ENCODE measurements at places on chromosomes 11 and 22. TPM values are rescaled to one million over a fixed set of nuclear protein-coding genes. Genes with fewer than 3 reads are reported as not detected.

DNA sequence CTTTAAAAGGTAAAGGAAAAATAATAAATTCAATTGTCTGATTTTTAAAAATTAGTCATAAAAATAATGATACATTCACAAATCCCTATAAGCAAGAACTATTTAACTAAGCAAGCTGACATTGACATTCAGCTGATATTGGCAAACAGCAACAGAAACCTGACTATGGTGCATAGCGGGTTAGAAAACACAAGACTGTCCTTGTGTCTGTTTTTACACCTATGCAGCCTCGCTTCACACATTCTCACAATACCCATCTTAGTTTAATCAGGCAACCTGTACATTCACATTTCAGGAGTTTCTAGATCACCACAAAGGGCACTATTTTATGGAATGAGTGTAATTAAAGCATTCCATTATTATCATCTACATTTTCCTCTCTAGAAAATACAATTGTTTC is 737.1 kb downstream of the KCNA4 start:
- H3K4me3 ChIP-seq = no peak overlapping the region
- H3K36me3 ChIP-seq = no peaks in the 10 kb centered on the region

DNA sequence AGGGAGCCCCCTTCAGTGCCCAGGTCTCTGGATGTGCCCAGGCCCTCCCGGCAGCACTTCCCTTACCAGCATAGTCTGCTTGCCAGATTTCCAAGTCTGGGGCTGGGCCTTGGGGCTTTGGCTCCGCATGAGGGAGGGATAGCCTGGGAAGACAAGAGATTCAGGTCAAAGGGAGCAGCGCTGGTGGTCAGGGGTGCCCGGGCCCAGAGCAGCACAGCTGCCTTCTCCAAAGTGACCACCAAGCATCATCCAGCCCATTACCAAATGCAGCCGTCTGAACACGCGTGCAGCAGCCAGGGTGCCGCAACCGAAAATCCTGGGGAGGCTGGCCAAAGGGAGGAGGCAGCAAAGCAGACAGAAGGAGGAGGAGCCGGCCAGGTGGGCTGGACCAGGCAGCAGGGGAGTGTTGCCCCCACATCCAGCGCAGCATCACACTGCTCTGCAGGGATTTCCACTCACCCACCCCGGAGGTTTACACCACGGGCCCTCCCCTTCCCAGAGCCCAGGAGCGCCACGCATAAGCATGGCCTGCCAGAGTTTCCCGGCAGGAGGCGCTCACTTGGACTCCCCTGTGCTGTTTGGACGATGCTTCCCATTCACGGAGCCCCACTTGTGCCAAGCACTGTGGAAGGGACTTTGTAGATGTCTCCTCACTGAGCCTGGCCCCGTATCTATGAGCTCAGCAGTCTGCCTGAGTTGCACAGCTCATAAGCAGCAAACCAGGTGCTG is 22.5 kb downstream of the TRIM29 start:
- DNase-seq = no peak
- H3K27ac ChIP-seq = no peak overlapping the region
- no peaks in the 10 kb centered on the region for H3K27me3 ChIP-seq

DNA sequence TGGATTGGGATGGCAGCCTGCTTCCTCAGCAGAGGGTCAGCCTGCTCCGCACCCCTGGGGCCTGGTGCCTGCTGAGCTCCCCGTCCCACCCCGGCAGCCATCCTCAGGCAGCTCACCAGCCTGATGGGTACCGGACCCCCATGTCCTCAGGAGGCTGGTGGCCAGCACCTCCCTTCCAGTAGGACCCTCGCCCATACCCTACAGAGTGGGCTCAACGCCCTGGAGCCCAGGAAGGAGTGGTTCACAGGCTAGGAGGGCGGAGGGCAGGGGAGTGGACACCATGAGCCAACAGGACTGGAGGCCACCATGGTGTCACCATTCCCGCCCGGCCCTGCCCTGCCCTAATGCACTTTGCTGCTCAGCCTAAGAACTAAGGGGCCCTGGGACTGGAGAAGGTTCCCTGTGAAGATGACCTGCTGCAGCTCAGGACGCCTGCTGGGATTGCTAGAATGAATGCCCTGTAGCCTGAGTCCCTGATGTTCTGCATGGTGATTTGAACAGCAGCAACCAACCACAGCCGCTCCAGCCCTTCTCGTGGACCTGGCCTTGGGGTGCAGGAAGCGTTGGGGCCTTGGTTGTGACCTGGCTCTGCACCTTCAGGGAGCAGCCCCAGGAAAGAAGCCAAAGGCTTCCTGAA is 1080.8 kb downstream of the BRD1 start:
- H3K4me1 ChIP-seq = peaks cover 9% of the 10 kb centered on the region
- peaks cover 81% of the 10 kb centered on the region for H3K36me3 ChIP-seq
- no peak for DNase-seq
- no peaks in the 10 kb centered on the region for H3K27me3 ChIP-seq
- H3K27ac ChIP-seq = no peak overlapping the region
- H3K4me3 ChIP-seq = no peak overlapping the region

The MEI1 gene
- 1.5 TPM for total RNA-seq

DNA sequence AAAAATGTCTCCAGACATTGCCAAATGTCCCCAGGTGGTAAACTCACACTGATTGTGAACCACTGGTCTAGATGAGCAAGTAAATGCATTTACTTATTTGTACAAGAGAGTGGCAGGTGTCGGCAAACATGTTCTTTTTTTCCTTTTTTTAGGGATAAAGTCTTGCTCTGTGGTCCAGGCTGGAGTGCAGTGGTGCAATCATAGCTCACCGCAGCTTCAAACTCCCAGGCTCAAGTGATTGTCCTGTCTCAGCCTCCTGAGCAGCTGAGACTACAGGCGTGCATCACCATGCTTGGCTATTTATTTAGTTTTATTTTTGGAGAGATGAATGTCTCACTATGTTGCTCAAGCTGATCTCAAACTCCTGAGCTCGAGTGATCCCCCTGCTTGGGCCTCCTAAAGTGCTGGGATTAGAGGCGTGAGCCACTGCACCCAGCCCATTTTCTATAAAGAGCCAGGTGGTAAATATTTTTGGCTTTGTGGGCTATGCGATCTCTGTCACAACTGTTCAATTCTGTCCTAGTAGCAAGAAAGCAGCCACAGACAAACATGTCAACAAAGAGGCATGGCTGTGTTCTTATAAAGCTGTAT is 1.4 kb downstream of the VPREB1 start:
- no peak for DNase-seq
- no peaks in the 10 kb centered on the region for H3K36me3 ChIP-seq
- H3K27me3 ChIP-seq = peaks cover 20% of the 10 kb centered on the region
- H3K4me1 ChIP-seq = no peaks in the 10 kb centered on the region

DNA sequence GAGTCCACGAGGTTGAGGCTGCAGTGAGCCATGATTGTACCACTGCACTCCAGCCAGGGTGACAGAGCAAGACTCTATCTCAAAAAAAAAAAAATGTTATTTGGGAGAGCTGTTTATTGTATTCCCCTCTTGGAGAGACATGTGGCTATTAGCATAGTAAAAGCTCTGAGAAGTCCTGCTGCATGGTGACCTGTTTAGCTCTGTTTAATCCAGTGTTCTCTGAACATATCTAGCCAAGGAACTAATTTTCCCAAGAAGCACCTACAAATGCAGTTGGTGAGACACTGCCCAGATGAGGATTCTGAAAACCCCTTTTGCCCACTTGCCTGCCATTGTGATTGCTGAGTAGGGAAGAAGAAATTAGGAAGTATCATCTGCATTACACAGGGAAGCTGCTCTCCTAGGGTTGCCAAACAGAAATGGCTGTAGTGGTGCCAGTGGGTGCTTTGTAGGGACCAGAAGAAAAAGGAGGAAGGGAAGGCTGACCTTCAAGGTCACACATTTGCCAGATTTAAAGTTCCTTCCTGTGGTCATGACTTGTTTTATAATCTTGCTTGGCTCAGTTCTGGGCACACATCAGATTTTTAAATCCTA is 15.7 kb downstream of the TIMP3 start:
- peaks cover 10% of the 10 kb centered on the region for H3K36me3 ChIP-seq
- no peak overlapping the region for H3K4me3 ChIP-seq
- no peak for DNase-seq
- no peak overlapping the region for H3K27ac ChIP-seq

DNA sequence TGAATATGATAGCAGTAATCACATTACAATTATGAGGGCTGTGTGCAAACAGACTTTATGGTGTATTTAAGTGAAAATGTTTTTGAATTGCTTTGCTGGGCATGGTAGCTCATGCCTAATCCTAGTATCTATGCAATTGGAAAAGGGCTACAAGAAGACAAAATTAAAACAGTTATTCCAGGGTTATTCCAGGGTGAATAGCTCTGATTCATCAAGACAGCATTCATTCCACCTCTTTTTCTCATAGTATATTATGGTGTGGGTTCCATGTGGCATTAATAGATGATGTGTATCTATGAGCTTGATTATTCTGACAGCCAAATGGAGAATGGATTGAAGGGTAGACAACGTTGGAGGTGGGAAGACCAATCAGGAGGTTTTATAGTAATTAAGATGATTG is 12.1 kb upstream of the SIDT2 start:
- H3K4me3 ChIP-seq = no peak overlapping the region
- peaks cover 49% of the 10 kb centered on the region for H3K36me3 ChIP-seq
- H3K27me3 ChIP-seq = no peaks in the 10 kb centered on the region
- H3K4me1 ChIP-seq = no peaks in the 10 kb centered on the region

- DNase-seq = no peak
- no peak overlapping the region for H3K27ac ChIP-seq
- no peak overlapping the region for H3K4me3 ChIP-seq
- H3K27me3 ChIP-seq = no peaks in the 10 kb centered on the region
- H3K36me3 ChIP-seq = no peaks in the 10 kb centered on the region
Observed at GRCh38 chr11:7220636-7221035, 31.1 kb upstream of the SYT9 start.

- no peaks in the 10 kb centered on the region for H3K27me3 ChIP-seq
- no peak for DNase-seq
- no peaks in the 10 kb centered on the region for H3K4me1 ChIP-seq
- H3K4me3 ChIP-seq = no peak overlapping the region
- H3K36me3 ChIP-seq = no peaks in the 10 kb centered on the region
Observed at GRCh38 chr11:29511394-29511793, 505.4 kb downstream of the KCNA4 start.

The FAM83F gene
- total RNA-seq = 0.61 TPM

DNA sequence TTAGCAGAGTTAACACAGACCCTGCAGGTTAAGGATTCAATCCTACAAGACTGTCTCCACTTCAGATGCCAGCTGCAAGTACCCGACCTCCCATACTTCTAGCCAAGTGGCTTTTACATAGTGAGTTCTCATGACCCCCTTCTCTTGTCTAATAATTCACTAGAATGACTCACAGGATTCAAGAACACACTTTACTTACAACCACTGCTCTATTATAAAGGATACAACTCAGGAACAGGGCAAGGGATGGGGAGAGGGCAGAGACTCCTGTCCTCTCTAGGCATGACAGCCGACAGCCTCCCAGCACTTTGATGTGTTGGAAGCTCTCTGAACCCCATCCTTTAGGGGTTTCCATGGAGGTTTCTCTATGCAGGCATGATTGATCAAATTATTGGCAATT is 60.0 kb downstream of the MYO18B start:
- H3K4me3 ChIP-seq = no peak overlapping the region
- no peaks in the 10 kb centered on the region for H3K36me3 ChIP-seq
- H3K27ac ChIP-seq = no peak overlapping the region
- peaks cover 2% of the 10 kb centered on the region for H3K27me3 ChIP-seq
- peaks cover 4% of the 10 kb centered on the region for H3K4me1 ChIP-seq

- H3K27me3 ChIP-seq = no peaks in the 10 kb centered on the region
- no peak overlapping the region for H3K4me3 ChIP-seq
- peaks cover 19% of the 10 kb centered on the region for H3K4me1 ChIP-seq
- H3K36me3 ChIP-seq = no peaks in the 10 kb centered on the region
- H3K27ac ChIP-seq = no peak overlapping the region
- no peak for DNase-seq
Observed at GRCh38 chr11:44829838-44830237, 103.1 kb downstream of the TSPAN18 start.

- H3K27me3 ChIP-seq = no peaks in the 10 kb centered on the region
- no peak overlapping the region for H3K27ac ChIP-seq
- no peak overlapping the region for H3K4me3 ChIP-seq
- DNase-seq = no peak
- H3K36me3 ChIP-seq = no peaks in the 10 kb centered on the region
Observed at GRCh38 chr11:95732930-95733602, 56.5 kb downstream of the FAM76B start.

DNA sequence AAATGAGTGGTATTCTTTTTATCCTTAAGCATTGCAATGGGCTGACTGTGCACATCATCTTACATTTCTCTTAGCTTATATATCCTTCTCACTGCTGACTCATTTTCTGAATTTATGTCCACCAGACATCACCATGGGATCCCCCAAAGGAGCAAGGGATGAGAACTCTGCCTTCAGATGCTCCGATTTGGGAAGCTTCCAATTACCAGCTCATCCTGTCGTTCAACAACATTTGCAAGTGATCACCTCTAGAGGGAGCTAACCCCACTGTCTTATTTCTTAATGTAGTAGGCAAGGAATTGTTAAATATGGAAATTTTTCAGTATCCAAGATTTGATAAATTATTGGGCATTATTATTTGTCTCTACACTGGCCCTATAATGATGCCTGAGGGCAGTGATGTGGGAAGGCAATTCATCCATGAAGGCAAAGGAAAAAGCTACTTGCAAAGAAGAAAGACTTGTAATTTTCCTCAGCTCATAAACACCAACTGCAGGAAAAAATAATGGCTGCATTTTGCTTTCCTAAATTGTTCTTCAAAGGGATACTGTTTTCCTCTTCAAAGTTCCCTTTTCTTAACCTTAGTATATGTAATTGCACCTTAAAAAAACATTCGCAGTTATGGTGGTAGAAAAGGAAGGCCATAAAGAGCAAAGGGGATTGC is 102.4 kb upstream of the FSHB start:
- no peak for DNase-seq
- no peak overlapping the region for H3K27ac ChIP-seq

DNA sequence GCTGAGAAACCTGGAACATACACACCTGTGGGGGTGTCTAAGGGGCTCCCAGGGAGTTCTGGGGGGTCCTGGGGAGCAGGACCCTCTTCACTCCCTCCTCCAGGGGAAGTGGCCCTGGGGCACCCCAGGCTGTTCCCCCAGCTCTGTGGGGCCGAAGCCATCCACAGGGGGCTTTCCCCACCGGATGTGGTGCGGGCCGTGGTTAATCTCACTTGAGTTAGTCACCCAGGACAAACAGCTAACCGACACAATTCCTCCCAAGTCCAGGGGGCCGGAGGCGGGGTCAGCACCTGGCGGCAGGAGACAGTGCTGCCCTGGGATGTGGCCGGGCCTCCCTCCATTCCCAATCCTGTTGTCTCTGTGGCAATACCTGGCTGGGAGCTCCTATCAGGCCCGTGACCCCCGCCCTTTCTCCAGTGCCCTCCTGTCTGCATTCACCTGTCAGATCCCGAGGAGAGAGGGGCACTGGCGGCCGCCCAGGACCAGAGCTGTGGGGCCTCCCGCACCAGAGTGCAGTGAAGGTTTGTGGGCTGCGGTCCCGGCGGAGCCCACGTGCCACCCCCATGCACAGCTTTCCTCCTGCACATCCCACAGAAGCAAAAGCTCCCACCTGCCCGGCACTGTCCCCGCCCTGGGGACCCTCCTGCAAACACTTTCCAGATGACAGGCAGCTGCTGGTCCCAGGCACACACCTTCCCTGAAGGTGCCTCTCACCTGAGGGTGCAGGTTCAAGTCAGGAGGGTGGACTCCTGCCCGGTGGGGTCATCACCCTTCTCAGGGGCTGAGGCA is 5.2 kb upstream of the MUC5AC start:
- peaks cover 9% of the 10 kb centered on the region for H3K4me1 ChIP-seq
- H3K27ac ChIP-seq = no peak overlapping the region
- no peak overlapping the region for H3K4me3 ChIP-seq

The MAJIN gene
- total RNA-seq = not detected

The CDCA5 gene
- total RNA-seq = 8.7 TPM

All from spinal cord (tissue), 10 donors.